Ureter (tissue), 1 donor: ENCODE measurements at places on chromosomes 5 and 9. TPM values are rescaled to one million over a fixed set of nuclear protein-coding genes. Genes with fewer than 3 reads are reported as not detected.

Gene OGN
- 18.1 TPM for total RNA-seq

Gene LCN1
- not detected for total RNA-seq

Gene IER5L
- total RNA-seq = 16.0 TPM

Gene MED10
- total RNA-seq = 36.5 TPM

Gene ECPAS
- 125 TPM for total RNA-seq

Gene CATSPER3
- total RNA-seq = 0.99 TPM

Gene PCDHB11
- 2.1 TPM for total RNA-seq

Gene SUSD1
- total RNA-seq = 45.8 TPM

Gene TSC1
- 72.8 TPM for total RNA-seq

Gene FBLL1
- 0.83 TPM for total RNA-seq

Gene SLC27A4
- 37.1 TPM for total RNA-seq

Gene CEL
- 3.0 TPM for total RNA-seq

Gene PDE6A
- total RNA-seq = not detected

Gene ZFP37
- total RNA-seq = 4.3 TPM

Gene RAB3C
- 5.8 TPM for total RNA-seq

Gene SLC34A3
- not detected for total RNA-seq

Gene GRM6
- total RNA-seq = not detected

Gene MRPL50
- 11.9 TPM for total RNA-seq

Gene SLIT3
- 67.0 TPM for total RNA-seq

Gene LECT2
- not detected for total RNA-seq

Gene OMD
- total RNA-seq = 2.2 TPM

Gene PPP3R2
- not detected for total RNA-seq

Gene CSNK1G3
- 66.0 TPM for total RNA-seq
